Activated CD4-positive, CD25-positive, alpha-beta regulatory T cell treated with anti-CD3 and anti-CD28 coated beads, Interleukin-2, amount 50 U/mL, for 72 hours (primary cell): ENCODE measurements at places on chromosomes 7 and 10.

DNA sequence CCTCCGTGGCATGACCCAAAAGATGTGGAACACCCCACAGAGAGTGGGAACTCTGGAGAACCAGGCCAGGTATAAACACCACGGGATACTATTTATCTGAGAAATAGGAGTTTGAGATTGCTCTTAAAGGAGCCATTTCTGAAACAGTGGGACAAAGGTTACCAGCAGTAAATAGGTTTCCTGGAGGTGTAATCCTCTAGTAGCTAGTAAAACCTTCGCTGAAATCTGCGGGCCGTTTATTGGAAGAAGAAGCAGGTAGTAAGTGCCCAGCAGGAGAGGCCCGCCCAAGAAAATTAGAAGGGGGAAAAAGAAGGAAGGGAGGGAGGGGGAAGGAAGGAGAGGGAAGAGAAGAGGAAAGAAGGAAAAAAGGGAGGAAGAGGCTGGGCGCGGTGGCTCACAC lies 51.6 kb downstream of the CHST3 start:
- DNase-seq: no peak

DNA sequence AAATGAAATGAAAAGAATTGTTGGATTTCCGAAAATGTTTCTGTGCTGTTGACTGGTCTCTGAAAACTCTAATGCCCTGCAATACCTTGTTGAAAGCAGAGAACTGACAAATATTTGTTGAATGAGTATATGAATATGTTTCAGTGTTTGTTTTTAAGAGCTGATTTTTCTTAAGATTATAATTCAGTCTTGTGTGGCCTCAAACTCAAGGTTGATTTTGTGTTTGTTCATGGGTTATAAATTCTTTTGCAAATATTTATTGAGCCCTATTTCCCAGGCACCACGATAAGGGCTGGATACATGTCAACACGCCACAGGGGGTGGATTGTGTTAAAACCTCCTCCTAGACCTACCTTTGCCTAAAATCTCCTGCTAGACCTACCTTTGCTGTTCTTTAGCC lies 203.9 kb upstream of the PLPP4 start:
- DNase-seq: no peak

DNA sequence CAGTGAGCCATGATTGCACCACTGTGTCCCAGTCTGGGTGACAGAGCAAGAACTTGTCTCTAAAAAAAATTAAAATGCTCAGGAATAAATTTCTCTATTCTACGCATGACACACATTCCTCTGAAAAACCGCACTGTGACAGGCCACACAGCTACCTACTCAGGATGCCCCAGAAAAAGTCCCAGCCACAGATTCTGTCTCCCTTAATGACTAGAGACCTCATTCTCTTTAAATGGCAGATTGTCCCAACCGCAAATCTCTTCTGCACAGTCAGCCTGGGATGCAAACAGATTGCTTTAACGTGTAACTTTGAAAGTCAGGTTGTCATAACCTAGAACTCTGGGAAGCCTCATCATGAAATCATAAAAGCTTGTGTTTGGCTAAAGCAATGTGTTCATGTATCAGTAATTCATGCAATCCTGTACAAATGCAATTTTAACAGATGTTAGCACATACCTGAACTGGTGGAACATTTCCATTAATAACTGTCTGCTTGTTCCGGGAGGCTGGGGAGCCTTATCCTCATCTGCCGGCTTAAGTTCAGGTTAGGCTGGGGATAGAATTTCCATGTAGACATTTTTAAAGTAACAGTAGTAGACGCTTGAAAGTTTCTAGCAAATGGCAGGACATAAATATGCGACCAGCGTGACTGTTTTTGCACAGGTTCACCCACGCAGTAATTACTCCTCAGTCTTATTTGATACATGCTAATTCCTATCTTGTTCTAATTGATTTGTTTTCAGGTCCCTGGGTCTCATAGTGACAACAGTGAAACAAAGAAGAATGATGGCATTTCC lies 26.2 kb upstream of the MSRB2 start:
- no peak for DNase-seq

GRCh38 chr7:80654887-80655340 lies 16.5 kb downstream of the CD36 start:
- no peak for DNase-seq

GRCh38 chr10:84308481-84309304 lies 19.7 kb upstream of the CCSER2 start:
- DNase-seq: no peak

DNA sequence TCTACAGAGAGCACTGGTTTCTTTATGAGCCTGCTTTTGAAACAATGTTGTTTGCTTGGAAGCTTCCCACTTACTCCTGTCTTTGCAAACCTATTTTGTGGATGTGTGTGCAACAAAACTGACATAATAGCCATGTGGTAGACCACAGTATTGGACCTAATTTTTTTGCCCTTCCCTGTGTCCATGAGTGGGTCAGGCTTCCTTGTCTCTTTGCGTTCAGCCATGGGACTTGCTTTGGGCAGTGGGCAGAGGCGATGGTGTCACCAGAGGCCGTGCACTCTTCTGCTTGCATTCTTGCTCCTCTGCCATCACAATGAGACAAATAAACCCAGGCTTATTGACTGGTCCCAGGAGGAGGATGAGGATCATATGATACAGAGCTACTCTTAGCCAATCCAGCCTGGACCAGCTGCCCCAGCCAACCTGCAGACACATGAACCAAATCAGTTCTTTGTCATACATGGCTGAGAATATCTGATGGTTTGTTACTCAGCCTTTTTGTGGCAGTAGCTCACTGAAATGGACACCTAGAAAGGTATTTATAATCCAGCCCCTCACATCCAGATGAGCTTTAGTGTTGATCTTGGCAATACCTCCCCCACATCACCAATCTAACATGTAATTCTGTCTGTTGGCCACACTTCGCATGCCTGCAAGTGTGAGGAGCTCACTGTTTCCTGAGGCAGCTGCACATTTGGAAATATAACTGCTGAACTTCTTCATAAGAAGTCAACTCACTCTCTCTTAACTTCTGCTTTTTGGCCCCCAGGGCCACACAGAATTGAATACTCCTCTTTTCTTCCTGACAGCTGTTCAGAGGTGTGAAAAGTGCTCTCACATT lies 427.8 kb upstream of the ZMIZ1 start:
- DNase-seq: no peak

- no peak for DNase-seq
Observed at GRCh38 chr7:127995881-127996215, 35.4 kb downstream of the LRRC4 start.

DNA sequence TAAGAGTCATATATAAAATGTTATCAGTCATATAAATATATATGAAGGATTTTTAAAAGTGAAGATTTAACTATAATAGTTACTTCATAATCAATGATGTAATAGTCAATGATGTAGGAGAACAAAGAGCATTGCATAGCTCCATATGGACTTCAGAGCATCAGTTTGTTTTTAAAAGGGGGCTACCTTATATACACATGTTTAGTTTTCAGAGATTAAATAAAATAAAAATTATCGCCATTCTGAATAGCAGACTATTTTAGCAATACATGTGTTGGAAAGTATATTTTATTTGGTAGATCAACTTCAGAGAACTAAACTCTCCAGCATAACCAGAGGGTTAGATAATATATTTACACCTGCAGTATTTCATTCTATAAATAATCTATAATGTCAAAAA lies 29.1 kb upstream of the EPC1 start:
- no peak for DNase-seq
